ENCODE measurements at places on chromosomes 11 and 22.
A peak's percentile ranks its signal among the peaks of the same experiment; 100 is the strongest.

- no peak for DNase-seq
These were observed 536.8 kb downstream of the MIAT start for GRCh38 chr22:27194096-27194748.

GRCh38 chr11:13896981-13897353, 65.6 kb upstream of the SPON1 start:
- no peak for DNase-seq

GRCh38 chr11:60852117-60852981, 3.4 kb downstream of the PTGDR2 start:
- no peak for DNase-seq

DNA sequence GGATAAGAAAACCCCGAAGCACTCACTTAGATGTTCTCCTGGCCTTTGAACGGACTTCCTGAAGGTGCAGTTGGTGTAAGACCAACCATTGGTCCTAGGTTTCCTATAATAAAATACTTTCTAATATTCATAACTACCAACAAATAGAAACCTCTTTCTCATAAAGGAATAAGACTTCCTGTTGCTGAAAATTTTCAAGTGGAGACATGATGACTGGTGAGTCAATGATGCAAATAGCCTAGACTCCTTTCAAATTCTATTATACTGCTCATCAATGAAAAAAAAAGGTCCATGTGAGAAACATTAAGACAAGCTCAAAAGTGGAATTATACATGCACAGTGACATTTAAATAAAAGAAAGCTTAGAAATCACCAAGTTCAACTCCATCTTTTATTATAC, 862.8 kb downstream of the FAM181B start:
- no peak for DNase-seq

DNA sequence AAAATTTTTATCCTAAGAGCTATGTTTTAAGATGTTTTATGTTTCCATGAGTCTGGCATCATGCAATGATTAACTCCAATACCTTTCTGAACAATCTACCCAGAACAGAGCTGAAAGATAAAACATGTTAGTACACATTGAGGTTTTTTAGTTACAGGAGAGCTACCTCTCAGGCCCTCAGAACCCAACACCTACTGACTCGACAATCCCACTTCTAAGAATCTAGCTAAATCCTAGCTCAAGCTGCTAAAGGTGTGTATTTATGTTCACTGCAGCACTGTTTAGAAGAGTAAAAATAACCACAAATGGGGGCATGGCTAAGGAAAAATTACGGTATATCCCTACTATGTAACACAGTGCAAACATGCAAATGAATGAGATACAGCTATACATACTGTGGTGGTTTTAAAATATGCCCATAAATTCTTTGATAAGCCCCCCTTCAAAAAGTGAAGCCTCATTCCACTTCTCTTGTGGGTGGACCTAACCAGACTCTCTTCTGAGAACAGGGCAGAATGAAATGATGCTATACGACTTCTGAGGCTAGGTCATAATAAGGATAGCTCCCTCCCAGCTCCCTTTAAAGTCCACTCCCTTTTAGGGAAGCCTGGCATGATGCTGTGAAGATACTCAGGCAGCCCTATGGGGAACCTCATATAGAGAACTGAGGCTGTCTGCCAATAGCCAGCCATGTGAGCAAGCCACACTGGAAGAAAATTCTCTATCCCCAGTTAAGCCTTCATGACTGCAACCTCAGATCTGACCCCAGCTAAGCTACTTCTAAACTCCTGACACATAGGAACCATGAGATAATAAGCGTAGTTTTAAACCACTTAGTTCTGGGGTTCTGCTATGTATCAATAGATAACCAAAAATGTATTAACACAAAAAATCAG, 29.5 kb downstream of the TMEM123 start:
- DNase-seq: no peak

- DNase-seq: no peak
These were observed 115.9 kb upstream of the SLC22A12 start for GRCh38 chr11:64475145-64475544.

- DNase-seq: peak; percentile 53
These were observed 740 bp downstream of the EML3 start for GRCh38 chr11:62611705-62612365.

DNA sequence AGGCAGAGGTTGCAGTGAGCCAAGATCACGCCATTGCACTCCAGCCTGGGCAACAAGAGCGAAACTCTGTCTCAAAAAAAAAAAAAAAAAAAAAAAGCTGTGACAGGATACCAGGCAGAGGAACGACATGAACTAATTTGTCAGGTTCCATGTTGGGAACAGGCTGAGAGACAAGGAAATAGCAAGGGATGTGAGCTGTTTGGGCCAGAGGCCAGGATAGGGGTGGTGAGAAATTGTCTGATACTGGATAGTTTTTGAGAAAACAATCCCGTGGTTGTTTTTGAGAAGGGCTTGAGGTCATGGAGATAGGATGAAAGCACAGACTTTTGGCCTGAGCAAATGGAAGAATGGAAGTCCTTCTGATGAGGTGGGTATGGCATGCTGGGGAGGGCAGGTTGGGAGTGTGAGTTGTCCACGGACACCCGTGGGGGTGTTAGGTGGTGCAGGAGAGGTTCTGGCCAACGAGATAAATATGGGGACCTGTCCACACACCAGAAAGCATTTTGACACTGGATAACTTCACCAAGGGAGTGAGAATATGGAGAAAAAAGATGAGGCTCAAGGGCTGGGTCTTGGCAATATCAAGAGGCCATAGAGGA, 13.7 kb downstream of the PIWIL3 start:
- DNase-seq: no peak

- no peak for DNase-seq
These were observed 54.8 kb downstream of the CHST1 start for GRCh38 chr11:45610627-45611026.

GRCh38 chr22:48739348-48740085, 1088.2 kb downstream of the BRD1 start:
- DNase-seq: no peak

- DNase-seq: no peak
These were observed 5.6 kb downstream of the TMA7B start for GRCh38 chr22:39965748-39966147.

- DNase-seq: no peak
These were observed 48.4 kb upstream of the POU2AF1 start for GRCh38 chr11:111427471-111427912.

GRCh38 chr11:72378704-72379383, 55.5 kb downstream of the CLPB start:
- no peak for DNase-seq

DNA sequence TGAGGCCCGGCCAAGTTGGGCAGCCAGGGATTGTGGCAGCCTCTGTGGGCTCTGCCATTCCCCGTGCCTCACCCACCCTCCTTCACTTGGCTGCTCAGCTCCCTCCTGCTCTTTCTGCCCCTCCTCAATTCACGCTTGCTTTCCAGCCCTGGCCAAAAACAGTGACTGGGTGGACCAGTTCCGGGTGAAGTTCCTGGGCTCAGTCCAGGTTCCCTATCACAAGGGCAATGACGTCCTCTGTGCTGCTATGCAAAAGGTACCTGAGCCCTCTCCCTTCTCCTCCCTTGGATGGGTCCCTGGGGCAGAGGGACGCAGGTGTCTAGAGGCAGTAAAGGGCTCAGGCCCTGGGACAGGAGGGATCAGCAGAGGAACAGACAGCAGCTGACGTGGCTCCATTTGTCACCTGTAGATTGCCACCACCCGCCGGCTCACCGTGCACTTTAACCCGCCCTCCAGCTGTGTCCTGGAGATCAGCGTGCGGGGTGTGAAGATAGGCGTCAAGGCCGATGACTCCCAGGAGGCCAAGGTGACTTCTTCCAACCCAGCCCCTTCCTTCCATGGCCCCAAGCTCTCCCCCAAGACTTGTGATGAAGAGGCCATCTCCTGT, 2.7 kb downstream of the FREY1 start:
- no peak for DNase-seq

- no peak for DNase-seq
These were observed 23.5 kb upstream of the LRRC10B start for GRCh38 chr11:61485080-61485479.

DNA sequence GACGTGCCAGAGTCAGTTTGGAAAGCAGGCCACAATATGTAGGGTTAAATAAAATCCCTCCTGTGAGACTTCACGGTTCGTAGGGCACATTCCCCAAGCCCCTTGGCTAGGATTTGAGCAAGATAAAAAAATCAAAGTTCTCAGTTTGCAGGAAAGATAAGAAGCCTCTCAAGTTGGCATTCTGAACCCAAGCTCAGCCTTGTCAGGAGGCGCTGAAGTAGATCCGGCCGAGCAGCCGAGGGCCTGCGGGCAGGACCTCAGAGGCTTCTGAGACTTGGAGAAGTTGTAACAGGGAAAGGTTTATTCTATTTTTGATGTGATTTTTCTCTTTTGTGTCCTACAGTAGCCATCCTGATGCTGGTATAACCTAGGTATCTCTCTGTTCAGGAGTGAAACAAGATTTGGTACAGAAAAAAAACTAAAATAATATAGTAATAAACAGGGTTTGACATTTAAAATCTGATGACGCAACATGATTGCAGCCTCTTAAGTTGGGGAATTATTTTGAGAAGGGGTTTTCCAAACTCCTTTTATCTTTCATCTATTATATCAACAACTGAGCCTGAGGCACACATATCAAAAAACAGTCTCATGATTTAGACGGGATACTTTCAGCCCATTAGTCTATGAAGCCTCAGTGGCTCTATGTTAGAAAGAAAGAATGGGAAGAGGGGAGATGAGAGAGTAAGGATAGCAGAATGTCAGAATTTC, 10.1 kb downstream of the PATE2 start:
- no peak for DNase-seq

DNA sequence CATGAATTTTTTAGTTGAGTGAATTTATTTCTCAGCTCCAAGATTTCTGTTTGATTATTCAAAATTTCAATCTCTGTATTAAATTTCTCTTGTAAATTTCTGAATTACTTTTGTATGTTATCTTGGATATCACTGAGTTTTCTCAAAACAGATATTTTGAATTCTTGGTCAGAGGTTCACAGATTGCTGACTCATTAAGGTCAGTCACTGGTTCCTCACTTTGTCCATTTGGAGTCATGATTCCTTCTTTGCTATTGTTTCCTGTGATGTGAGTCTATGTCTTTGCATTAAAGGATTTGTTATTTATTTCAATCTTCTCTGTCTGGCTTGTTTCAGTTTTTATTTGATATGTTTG, 10.2 kb upstream of the IL17RA start:
- no peak for DNase-seq

- DNase-seq: no peak
These were observed 3.3 kb downstream of the FAM118B start for GRCh38 chr11:126214841-126215240.

GRCh38 chr22:29208502-29208862, 2.8 kb downstream of the EMID1 start:
- no peak for DNase-seq

GRCh38 chr11:16456366-16456765, 100.0 kb upstream of the SOX6 start:
- DNase-seq: no peak

- no peak for DNase-seq
These were observed 144.1 kb downstream of the SHANK2 start for GRCh38 chr11:71108013-71108865.

GRCh38 chr11:45399166-45399565, 113.0 kb upstream of the SYT13 start:
- DNase-seq: no peak

- no peak for DNase-seq
These were observed 477.0 kb downstream of the TBC1D22A start for GRCh38 chr22:47239474-47239860.

DNA sequence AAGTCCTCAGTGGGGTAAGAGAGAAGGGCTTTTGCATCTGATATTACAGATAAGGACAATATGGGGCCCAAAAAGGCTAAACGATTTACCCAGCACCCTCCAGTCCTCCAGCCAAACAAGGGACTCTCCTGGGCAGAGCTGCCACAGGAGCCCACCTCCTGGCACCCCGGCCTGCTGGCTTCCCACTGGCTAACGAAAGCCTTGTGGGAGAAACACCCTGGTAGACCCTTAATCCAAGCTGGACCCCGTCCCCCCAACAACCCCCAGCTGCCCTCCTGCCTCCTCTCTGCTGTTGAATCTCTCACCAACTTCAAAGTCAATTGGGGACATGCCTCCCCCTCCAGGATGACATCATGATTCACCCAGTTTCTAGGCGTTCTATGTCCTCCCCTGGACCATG, 10.8 kb downstream of the C1QTNF6 start:
- DNase-seq: no peak

DNA sequence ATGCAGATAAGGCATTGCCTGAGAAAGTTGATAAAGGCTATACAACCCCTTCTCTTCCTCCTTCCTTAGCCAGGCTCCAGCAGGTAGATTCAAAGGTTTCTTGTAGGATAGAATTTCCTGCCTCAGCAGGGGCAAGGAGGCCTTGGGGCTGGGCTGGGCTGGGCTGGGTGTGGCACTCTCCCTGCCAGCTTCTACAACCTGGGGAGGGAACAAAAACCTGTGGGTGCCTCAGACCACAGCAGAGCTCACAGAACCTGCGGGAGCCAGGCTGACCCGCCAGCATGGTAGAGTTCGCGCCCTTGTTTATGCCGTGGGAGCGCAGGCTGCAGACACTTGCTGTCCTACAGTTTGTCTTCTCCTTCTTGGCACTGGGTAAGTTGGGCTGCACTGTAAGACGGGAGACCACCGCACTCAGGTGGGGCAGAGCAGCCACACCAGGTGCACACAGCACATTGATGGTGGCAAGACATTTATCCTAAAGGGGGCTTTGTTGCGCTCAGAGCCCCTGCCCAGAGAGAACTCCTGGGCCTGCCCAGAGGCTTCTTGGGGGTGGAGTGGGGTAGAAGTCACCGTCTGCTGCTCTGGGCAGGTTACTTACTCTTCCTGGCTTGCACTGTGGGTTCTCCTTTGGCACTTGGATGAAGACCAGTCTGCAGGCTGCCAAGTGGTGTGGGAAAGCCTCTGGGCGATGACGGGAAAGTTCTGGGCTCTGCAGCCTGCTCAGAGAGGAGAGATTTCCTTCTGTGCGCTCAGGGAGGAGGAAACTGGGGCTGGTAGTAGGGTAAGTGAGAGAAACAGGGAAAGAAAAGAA, at the start of gene MOGAT2:
Gene MOGAT2, plus strand, starts transcription at position 231 of the 811 bp plus-strand sequence. Its CDS starts 51 bp downstream, at position 282.
- no peak for DNase-seq

DNA sequence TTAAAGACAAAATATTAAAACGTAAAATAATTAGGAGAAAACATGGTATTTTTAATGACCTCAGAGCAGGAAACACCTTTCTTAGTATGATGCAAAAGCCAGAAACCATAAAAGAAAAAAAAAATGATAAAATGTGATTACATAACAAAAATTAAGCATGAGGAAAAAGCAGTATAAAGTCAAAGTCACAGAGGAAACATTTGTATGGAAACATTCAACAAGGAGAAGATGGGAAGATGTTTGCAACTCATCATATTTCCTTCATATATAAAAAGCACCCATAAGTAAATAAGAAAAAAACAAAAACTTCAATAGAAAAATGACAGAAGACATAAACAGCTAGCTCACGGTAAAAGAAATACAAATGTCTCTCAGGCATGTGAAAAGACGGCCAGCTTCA, 17.3 kb downstream of the SHISAL1 start:
- DNase-seq: no peak

GRCh38 chr11:117929142-117929915, at the start of gene TMPRSS13:
TMPRSS13 (minus strand) TSS chr11:117929402; CDS start chr11:117929307, 95 bp downstream.
- no peak for DNase-seq

GRCh38 chr11:95925011-95925410, 1.1 kb upstream of the MTMR2 start:
- no peak for DNase-seq

Measured in head of caudate nucleus (tissue), 42 donors.